Stimulated activated CD8-positive, alpha-beta memory T cell treated with anti-CD3 and anti-CD28 coated beads, Interleukin-7, amount 100 ng/mL, for 1 hour (primary cell): ENCODE measurements at places on chromosomes 6 and 20.

- DNase-seq, result no peak
Measured at GRCh38 chr6:43307451-43308100, 1.1 kb downstream of the CRIP3 start.

- no peak for DNase-seq
Measured at GRCh38 chr6:167150941-167151549, 6.7 kb downstream of the GPR31 start.

GRCh38 chr6:55438203-55438602 lies 110.9 kb downstream of the GFRAL start:
- DNase-seq, result no peak

GRCh38 chr20:23003881-23004460 lies 31.1 kb upstream of the SSTR4 start:
- no peak for DNase-seq

DNA sequence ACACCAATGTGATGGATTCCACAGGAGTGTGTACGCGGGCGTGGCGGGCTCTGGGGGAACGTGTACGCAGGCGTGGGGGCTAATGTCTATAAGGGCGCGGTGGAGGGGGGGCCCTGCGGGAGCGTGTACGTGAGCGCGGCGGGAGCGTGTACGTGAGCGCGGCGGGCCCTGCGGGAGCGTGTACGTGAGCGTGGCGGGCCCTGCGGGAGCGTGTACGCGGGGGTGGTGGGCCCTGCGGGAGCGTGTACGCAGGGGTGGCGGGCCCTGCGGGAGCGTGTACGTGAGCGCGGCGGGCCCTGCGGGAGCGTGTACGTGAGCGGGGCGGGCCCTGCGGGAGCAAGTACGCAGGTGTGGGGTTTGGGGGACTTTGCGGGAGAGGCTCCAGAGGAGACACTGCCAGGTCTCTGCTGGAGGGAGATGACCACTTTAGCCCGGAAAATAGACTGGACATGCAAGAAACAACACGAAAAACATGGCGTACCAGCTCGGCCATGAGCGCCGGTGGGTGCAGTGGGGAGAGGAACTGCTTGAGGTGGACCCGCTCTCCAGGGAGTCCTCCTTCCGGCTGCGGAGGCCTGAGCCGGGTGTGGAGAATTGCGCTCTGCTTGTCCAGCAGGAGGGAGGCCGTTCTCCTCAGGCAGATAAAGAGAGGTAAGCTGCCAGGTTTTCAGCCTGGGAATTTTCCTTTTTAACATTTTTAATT lies 27.8 kb upstream of the SMOC2 start:
- no peak for DNase-seq

DNA sequence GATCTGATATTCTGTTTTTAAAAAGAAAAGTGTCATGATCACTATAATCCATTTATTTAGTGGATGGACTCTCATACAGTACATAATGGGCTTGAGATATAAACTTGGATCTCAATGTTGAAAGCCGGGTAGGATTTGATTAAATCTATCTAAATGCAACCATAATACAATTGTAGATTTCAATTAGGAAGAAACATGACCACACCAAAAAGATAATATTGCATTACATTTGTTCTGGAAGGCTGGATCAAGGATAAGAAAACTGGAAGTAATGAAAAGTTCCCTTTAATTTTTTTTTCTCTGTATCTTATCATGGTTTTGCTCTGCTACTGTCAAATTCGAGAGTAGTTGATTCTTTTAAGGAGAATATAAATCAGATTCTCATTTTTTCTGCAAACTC lies 51.3 kb upstream of the UFL1 start:
- DNase-seq, result no peak

GRCh38 chr6:27890445-27891319 lies 21.5 kb downstream of the OR2B2 start:
- DNase-seq, result peak; percentile 39

GRCh38 chr6:14585689-14586088 lies 468.1 kb downstream of the CD83 start:
- DNase-seq, result no peak

GRCh38 chr6:17278289-17279063 lies 2.7 kb upstream of the RBM24 start:
- no peak for DNase-seq

DNA sequence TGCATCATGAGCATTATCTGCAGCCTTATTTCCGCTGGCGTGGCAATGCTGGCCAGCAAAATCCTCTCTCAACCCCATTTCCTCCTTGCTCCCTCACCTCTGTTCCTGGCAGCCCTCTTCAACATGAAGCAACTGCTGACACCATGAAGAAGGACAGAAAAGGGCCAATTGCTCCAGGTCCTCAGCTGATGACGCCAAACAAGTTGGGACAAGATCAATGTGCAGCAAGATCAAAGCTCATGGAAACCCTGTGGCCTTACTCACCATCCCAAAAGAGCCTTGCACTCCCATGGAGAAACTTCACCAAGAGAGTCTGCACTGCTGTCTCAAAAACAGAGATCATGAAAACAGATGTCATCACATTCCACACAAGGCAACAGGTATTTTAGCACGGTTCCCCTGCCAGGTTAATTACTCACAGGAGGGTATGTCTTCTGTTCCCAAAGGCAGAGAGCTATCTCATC lies 7.4 kb downstream of the GFOD1 start:
- no peak for DNase-seq

GRCh38 chr6:37547564-37548061 lies 47.9 kb upstream of the CCDC167 start:
- DNase-seq, result no peak

- no peak for DNase-seq
Measured at GRCh38 chr6:134739299-134740026, 210.4 kb downstream of the ALDH8A1 start.

DNA sequence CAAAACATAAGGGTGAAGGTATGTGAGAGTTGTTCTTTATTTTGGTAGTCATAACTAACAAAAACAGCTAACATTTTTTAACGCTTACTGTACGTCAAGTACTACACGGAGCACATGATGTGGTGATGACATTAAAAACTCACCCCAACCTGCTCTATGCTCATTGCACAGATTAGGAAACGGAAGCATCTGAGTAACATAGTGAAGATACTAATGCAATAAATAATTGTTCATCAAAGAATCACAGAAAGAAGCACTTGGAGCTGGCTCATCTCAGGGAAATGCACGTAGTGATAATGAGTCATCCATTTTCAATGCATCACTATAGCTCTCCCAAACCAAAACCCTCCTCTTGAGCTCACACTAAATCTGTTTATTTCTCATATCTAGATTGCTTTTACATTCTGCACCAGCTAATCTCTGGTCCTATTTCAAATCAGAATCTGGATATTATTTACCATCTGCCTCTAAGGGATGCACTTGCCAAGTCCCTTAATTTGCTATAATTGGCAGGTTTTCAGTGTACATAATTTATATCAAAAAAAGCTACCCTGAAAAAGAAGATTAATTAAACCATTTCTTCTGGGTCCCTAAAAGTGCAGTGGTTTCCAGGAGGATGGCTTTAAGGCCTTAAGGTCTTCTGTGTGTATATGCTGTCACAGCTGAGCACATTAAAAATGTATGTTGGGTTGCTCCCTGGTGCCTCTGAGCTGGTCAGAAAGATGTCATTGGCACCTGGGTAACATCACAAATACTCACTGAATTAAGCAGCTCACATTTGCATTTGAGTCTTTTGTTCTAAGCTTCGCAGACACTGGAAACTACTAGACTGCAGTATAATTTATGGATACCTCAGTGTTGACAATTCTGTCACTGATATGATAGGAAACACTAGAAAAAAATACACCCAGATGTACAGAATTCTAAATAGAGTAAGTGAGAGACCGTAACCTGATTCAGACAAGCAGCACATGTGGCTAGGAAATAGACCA lies 677.4 kb upstream of the CITED2 start:
- no peak for DNase-seq

DNA sequence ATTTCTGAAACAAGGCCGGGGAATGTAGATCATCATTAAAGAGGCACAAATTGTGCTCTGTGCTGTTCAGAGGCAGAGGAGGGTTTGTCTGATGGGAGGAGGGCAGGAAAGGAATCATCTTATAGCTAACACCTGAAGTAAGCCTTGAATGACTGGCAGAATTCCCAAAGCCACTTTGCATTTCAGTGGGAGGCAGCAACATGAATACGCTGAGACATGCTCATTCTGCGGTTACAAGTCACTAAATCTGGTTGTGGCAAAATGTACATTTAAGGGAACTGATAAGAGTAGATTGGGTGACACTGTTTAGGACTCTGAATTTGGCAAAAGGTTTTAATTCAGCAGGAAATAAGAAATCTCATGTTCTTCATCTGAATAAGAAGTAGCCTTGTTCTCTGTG lies 4.4 kb upstream of the COL19A1 start:
- no peak for DNase-seq

DNA sequence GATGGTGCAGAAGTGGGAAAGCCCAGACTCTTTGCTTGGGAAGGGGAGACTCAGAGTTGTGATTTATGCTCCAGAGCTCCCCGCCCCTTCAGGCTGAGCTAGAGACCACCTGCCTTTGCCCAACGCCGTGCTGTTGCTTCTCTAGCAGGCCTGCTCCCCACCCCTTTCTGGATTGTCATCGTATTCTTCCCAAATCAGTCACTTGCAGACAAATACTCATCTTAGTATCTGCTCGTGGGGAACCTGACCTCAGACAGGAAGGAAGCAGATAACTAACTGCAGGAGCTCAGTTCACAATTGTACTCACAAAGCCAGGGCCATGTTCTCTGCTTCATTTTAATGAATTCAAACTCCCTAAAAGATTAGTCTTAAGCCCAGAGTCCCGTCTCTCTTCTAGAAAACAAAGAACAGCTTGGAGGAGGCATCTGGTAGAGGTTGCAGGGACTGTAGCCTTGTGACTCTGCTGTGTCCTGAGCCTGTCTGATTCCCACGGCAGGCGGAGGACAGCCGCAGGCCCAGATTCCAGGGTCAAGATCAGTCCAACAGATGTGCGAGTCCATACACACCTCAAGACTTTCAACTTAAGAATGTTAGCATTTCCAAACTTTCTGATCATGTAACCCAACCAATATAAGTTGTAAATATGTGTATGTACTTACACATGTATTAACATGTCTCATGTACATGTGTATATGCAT lies 57.2 kb upstream of the GGTLC1 start:
- no peak for DNase-seq

- DNase-seq, result no peak
Measured at GRCh38 chr6:6315660-6316059, 4.8 kb downstream of the F13A1 start.

GRCh38 chr6:141685416-141685815 lies 447.3 kb upstream of the GJE1 start:
- no peak for DNase-seq
